DMS 273 treated with DMSO at 0.1 percent for 48 hours (cell line): ENCODE measurements at places on chromosomes 4 and X.

- no peak for DNase-seq
These were observed 32.4 kb upstream of the UGDH start for GRCh38 chr4:39559626-39560025.

DNA sequence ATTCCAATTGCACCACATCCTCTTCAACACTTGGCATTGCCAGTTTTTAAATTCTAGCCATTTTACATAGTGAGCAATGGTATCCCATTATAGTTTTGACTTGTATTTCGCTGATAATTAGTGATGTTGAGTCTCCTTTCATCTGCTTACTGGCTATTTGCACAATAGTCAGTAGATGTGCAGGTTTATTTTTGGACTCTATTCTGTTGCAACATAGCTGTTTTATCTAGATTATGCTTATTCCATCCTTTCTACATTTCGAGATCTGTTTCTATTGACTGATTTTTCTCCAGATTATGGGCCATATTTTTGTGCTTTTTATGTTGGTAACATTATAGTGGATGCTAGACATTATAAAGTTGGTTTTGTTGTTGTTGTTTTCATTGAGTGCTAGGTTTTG lies 106.1 kb downstream of the WWC2 start:
- no peak for DNase-seq

DNA sequence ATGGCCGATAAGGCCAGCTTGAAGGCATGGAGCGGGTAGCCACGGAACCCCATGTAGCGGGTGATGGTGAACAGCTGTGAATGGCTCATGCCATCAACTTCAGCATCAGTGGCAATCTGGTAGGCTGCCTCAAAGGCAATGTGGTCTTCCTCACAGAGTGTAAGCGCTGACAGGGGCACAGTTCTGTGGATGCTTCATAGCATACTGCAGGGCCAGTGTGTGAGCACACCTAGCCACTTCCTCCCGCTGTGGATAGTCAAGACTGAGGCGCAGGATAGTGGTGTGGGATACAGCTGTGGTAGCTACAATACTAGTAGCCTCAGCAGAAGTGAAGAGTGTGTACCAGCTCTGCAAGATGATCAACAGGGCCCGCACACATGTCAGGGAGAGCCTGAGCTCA lies 40.5 kb downstream of the C4orf33 start:
- DNase-seq: no peak

DNA sequence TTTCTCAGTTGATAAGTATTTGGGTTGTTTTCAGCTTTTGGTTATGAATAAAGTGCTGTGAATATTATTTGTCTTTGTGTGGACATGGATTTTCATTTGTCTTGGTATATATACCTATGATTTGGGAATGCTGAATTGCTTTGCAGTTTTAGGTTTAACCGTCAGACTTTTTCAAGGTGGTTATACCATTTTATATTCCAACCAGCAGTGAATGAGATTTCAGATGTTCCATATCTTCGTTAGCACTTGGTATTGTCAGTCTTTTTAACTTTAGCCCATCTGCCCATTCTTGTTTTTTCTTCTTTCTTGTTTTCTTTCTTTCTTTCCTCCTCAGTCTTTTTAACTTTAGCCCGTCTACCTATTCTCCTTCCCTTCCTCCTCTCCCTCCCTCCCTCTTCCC lies 106.0 kb downstream of the KDM6A start:
- DNase-seq: no peak

GRCh38 chr4:185793716-185794115 lies 18.3 kb downstream of the SORBS2 start:
- DNase-seq: no peak

- DNase-seq: no peak
These were observed 156.1 kb upstream of the EOLA2 start for GRCh38 chrX:150094375-150094774.

GRCh38 chr4:173121076-173121561 lies 47.5 kb upstream of the GALNT7 start:
- no peak for DNase-seq

- no peak for DNase-seq
These were observed 40.2 kb upstream of the NUDT10 start for GRCh38 chrX:51292421-51292820.

DNA sequence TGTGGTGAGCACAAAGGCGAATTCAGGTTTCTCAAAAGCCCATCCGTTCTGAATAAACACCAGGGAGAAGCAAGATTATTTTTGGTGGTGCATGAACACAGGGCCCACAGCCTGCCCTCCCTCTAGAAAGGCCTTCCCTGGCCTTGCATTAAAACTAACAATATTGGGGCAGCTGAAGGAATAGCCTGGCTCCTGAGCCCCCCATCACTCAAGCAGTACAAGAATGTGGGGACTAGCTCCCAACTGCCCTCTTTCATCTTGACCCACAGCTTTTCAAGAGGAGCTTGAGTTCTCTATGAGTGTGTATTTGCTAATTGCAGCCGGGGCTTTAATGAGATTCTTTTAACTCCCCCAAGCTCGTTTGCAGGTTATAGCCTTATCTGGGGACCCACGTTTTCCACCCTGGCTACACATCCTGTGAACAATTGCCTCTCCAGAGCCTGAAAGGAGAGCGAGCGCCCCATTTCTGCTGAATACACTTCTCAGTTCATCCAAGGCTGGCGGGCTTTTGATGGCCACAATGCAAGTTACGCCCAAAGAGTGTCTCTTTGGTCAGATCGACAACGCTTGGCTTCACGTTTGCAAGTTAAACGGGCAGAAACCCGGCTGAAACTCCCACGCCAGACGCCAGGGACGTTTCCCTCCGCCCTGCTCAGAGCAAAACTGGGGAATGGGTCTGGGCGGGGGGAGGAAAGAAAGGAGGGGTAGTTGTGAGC lies 4.7 kb upstream of the GSX2 start:
- no peak for DNase-seq

DNA sequence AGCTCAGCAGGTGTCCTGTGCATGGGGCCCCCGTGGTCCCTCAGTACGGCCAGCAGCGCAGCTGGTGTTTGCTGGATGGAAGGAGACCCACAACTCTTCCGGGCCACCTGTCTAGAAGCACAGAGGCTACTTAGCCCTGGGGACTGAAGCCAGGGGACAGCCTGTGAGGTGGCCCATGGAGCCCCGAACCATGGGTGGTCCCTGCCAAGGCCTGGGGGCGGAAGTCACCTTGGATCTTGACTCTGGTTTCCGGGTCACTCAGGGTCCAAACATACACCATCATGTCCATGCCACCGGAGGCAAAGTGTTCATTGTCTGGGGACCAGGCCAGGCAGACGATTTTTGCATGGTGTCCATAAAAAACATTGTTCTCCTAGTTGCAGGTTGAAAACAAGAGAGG lies 39.5 kb downstream of the WDR1 start:
- DNase-seq: no peak

DNA sequence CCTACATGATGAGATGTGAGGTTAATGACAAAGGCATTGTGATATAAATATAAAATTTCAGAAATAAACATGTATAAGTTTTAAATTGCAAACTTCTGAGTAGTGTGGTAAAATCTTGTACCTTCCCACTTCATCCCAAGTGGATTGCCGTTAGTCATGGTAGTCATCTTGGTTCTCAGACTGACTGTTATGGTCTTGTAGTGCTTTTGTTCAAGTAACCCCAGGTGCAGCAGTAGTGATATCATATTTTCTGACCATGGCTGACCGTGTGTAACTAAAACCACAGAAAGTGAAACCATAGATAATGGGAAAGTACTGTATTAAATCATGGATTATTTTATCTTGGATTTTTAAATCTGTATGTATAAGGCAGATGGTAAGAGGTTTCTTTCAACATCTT lies 74.8 kb upstream of the SLIT2 start:
- no peak for DNase-seq

- no peak for DNase-seq
These were observed 144.4 kb downstream of the ZNF674 start for GRCh38 chrX:46400530-46401443.

DNA sequence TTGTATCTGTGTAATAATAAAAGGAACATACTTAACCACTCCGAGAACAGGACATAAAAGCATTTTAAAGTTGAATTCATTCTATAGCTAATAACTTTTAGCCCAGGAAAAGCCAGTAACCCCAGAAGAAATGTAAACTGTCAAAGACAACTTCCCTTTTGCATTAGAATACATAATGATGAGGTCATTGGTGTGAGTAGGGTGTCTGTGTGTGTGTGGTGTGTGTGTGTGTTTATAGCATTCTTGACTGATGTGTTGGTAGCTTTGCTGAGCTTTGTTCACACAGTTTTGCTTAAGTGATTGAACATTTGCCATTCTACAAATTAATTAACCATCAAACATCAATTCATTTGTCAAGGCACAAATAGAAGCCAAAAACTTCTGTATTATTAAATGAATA lies 559.6 kb downstream of the ARAP2 start:
- DNase-seq: no peak

DNA sequence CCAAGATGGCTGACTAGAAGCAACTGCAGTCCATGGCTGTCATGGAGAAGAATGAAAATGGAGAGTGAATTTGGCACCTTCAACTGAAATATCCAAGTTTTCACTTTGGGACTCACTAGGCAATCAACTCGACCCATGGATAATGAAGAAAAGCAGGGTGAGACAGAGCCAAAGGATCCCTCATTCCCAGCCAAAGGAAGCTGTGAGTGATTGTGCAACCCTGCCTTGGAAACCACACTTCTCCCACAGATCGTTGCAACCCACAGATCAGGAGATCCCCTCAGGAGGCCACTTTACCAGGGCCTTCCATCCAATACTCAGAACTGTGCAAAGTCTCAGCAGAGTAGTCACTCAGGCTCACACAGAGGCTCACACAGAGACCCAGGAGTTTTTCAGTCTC lies 4.5 kb downstream of the CFAP299 start:
- DNase-seq: no peak

DNA sequence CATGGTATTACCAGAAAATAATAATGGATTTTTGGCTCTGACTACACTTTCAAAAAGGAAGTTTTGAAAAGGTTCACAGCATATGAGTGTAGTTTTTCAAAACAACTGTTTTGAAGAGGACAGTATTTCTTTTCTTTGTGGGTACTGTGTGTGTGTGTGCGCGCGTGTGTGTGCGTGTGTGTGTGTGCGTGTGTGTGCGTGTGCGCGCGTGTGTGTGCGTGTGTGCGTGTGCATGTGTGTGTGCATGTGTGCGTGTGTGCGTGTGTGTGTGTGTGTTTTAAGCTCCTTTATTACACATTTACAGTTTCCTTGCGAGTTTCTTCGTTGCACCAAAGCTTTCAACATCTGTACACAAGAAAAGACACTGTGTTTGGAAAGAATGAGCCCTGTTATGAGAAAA lies 755.4 kb downstream of the SH3BGRL start:
- no peak for DNase-seq
